Fibroblast of villous mesenchyme (primary cell): ENCODE measurements at places on chromosomes 5 and 9. TPM values are rescaled to one million over a fixed set of nuclear protein-coding genes. Genes with fewer than 3 reads are reported as not detected.
A peak's percentile ranks its signal among the peaks of the same experiment; 100 is the strongest.

- DNase-seq: no peak
These were observed 146.4 kb upstream of the ERCC6L2 start for GRCh38 chr9:95729046-95729445.

- no peak for DNase-seq
These were observed 225.7 kb downstream of the FRMD3 start for GRCh38 chr9:83312537-83312936.

DNA sequence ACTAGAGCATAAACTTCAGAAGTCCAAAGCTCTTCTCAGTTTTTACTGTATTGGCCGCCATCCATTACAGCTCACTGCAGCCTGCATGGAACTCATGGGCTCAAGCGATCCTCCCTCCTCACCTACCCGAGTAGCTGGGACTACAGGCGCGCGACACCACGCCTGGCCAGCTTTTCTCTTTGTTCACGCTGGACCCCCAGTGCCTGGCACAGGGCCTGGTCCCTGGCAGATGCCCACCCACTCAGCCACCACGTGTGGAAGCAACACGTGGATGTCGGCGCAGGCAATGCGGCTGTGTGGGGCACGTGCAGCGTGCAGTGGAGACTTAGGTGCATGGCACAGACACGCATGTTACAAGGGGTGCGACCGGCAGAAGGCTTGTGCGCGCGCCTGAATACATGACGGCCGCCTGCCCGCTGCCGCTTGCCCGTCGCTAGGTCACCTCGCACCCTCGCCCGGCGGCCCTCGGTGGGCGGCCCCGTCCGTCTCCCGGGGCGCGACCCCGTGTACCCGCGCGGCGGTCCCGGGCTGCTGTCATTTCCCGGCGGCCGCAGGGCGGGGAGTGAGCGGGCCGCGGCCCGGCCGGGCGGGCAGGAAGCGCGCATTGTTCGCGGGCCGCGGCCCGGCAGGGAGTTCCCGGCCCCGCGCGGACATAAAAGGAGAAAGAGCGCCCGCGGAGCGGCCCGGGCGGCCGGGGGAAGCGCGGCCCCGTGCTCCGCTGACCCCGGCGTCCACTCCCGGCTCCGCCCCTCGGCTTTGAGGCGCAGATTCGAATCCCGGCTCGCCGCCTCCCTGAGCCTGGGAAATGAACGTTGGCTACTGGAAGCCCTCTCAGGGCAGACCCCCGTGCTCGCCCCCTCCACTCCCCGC lies 24.1 kb upstream of the PTGS1 start:
- no peak for DNase-seq

GRCh38 chr9:112074250-112075008 lies 100.7 kb downstream of the SUSD1 start:
- DNase-seq: peak; percentile 99

DNA sequence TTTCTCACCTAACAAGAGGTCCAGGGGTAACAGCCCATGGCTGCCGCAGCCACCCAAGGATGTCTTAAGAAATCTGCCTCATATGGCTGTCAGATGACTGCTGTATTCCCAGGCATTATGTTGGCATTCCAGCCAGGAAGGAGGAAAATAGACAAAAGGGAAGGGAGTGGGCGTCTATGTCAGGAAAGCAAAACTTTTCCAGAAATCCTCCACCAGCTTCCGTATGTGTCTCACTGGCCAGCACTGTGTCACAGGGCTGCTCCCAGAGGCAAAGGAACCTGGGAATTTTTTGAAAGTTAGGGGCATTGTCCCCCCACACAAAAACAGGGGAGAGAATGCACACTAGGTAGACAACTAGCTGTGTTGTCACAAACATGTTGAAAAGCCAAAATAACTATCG lies 7.3 kb downstream of the BHMT2 start:
- DNase-seq: no peak

DNA sequence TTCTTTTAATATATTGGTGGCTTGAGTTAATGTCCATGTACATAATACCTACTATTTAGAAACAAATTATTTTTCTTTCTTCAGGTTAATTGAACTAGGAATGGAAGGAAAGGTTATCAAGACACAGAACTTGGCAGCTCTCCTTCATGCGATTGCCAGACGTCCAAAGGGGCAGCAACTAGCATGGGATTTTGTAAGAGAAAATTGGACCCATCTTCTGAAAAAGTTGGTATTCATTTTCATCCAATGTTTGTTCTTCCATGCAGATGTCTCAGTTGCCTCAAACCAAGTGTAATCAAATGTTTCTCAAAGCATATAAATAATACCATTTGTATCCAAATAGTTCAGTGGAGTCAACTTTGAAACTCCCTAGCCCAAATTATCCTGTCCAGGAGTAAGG lies 22.6 kb upstream of the LNPEP start:
- no peak for DNase-seq

GRCh38 chr9:121686930-121687541 lies 35.6 kb downstream of the DAB2IP start:
- DNase-seq: peak; percentile 70

- DNase-seq: no peak
These were observed 153.5 kb upstream of the KIF2A start for GRCh38 chr5:62152394-62153087.

- DNase-seq: peak; percentile 8
These were observed 22.4 kb upstream of the SPINK14 start for GRCh38 chr5:148145916-148146315.

DNA sequence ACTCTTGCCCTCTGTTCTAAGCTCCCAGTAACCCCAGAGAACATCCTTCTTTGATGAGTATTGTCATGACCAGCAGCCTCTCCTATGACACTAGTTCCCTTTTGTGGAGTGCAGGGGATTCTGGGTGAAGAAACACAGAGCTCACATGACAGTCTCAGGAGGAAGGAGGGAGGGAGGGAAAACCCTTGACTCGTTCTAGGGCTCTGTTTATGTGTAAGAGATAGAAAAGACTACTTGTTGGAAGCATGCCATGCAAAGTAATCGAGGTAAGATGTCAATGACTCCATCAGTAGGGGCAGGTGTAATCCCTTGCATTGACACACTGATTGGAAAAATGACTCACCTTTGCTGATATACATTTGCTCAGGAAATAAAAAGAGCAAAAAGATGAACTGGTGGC lies 190.2 kb upstream of the ELL2 start:
- DNase-seq: no peak

GRCh38 chr9:2461892-2462291 lies 159.7 kb upstream of the VLDLR start:
- no peak for DNase-seq

DNA sequence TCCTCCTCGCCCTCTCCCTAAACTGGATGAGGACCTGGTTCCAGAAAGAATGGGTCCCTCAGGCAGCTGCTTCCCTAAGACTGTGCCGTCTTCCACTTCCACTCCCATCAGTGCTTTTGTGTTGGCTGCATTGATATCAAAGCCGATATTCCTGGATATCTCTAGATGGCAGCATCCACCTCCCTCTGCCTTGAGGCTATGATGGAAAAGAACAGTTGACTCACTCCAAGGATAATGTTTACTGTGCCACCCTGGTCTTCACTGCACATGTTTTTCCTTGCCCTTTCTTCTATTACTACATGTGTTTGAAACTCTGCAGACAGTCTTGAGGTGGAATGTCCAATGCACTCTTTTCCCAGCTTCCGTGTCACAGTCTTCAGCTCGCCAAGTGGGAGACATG lies 211.6 kb downstream of the MAST4 start:
- DNase-seq: peak; percentile 22

- DNase-seq: no peak
These were observed 12.9 kb upstream of the GABBR2 start for GRCh38 chr9:98721643-98722042.

GRCh38 chr9:110814159-110814558 lies 145.6 kb downstream of the MUSK start:
- no peak for DNase-seq

DNA sequence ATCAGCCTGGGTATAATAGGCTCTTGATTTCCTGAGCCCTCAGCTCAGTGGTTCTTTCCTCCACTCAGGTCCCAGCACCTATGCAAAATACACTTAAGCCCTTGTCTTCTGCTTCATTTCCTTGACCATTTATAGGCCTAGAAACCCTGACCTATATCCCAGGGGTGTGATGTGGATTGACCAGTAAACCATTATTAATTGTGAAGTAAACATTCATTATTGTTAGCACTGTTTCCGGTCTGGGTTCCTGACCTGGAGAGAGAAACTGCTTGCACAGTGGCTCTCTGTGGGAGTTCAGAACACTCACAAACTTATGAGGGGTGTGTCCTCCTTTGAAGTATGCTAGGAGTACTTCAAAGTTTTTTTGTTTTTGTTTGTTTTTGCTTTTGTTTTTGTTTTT lies 19.6 kb upstream of the TOMM5 start:
- no peak for DNase-seq

GRCh38 chr5:1139331-1140170 lies 27.7 kb upstream of the SLC12A7 start:
- DNase-seq: no peak

DNA sequence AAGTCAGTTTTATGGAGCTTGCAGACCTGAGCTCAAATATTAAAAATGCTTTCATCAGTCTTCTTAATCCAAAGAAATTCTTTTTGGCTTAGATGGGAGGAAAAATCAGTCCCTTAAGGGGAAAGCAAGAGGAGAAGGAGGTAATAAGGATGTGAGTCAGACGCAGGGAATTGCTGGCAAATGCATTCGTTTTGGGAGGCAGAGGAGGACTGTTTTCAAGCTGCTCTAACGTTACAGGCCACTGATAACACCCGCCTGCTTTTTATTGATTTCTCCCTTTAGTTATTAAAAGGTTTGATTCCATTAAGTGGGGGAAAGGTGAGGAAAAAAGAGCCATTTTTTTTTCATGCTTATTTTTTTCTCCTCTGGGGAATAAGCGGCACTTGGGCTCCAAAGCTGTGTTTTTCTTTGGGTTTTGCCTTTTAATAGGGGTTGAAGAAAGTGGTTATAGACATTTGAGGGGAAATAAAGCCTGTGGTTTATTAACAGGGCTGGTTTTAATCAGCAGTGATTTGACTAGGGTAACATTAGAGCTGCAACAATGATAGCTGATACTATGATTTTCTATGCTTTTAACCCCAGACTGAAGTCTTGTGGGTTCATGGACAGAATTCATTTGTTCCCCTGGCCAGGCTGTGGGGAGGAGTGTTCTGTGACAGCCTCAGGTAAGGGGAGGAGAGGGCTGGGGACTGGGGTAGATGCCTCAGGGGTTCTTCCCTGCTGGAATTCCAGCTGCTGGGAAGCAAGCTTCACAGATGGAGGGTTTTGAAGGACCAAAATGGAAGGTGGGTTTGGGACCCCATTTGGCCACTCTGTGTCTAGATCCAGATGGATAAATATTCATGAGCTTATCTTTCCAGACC lies 225.2 kb downstream of the GAS1 start:
- peak; percentile 79 for DNase-seq

DNA sequence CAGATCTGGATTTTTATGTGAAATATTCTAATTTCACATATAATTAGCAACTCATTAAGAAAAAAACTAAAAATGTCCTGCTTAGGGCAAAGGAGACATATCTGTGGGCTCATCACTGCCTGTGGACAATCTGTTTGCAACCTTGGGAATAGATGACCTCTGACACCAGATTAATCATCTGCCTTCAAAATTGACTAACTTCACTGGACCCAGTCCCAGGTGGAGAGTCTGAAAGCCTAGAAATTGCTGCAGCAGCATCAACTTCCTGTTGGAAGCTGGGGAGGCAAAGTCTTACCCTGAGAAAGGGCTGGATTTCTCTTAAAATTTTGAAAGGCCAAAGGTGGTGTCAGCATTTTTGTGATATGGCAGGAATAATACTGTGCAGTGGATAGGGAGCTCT lies 76.3 kb upstream of the TNC start:
- no peak for DNase-seq

NXNL2 gene
- 7.7 and 11.2 TPM in 2 replicates for total RNA-seq

UGT3A1 gene
- not detected in 2 replicates for total RNA-seq

CDH6 gene
- 3.9 and 4.3 TPM in 2 replicates for total RNA-seq

NAIP gene
- 5.6 and 6.4 TPM in 2 replicates for total RNA-seq

GLRX gene
- total RNA-seq: 152 and 437 TPM in 2 replicates

HK3 gene
- not detected in 2 replicates for total RNA-seq

SMU1 gene
- total RNA-seq: 29.3 and 42.7 TPM in 2 replicates

SLC6A7 gene
- under 0.01 TPM in 2 replicates for total RNA-seq

ADCY2 gene
- total RNA-seq: under 0.01 and 0.32 TPM in 2 replicates

NNT gene
- total RNA-seq: 58.6 and 80.3 TPM in 2 replicates

BTNL9 gene
- not detected in 2 replicates for total RNA-seq

CAMK2A gene
- 1.3 TPM in 2 replicates for total RNA-seq

SH3TC2 gene
- 3.9 and 13.4 TPM in 2 replicates for total RNA-seq
